Cerebellar nuclear complex (tissue), 1 donor: ENCODE measurements at places on chromosomes 5 and 9.

DNA sequence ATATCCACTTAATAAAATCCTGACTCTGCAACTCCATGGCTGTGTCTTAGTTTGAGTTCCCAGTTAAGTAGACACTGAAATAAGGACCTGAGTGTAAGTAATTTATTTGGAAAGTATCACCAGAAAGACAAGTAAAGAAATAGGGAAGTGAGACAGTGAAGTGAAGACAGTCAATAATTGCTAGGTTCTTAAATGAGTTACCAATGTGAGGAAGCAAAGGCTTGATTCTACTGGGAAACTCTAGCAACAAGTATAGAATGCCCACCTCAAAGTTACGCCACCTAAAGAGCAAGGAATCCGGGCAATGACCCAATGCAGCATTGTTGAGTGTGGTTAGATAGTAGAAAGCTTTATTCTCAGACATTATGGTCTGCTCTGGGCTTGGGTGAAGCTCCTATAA is 383.9 kb downstream of the TLR4 start:
- DNase-seq = no peak

DNA sequence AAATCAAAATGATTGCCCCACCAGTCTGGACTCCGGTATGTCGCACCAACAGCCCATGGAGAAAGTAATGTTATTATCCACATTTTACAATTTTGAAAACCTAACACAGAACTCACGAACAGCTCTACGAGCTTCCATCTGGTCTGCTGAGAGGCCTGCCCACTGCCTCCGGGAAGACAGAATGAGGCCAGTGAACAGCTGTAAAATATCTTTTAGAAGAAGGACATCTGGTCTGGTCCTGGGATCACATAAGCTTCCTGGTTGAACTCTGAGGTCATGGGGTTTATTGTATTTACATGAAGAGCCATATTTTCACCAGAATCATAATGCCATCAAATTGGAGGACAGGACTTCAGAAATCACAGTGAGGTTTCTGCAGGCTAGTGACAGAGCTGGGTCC is 89.0 kb downstream of the FRMD3 start:
- DNase-seq = no peak

GRCh38 chr5:139046551-139046950 is 151.6 kb downstream of the SIL1 start:
- DNase-seq = no peak

GRCh38 chr9:100673249-100673648 is 95.4 kb downstream of the CAVIN4 start:
- no peak for DNase-seq

GRCh38 chr5:174317256-174317894 is 271.9 kb downstream of the NSG2 start:
- DNase-seq = peak; percentile 21

- no peak for DNase-seq
Observed at GRCh38 chr5:51604324-51604723, 221.1 kb downstream of the ISL1 start.

DNA sequence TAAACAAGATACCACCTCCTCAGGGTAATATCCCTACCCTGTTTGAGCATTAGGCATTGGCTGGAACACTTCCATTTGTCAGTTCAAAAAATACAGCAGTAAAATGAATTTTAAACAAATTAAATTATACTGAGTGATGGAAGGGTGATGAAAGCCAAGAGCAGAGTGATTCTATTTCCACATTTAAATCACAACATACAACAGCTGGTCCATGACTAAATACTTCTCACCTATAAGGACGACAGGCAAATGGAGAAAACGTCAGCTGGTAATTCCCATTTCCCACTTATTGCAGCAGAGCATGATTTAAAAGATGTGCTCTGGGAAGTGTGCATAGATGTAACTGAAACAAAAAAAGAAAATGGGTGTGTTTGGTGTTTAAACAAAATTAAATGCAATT is 543.6 kb upstream of the DAB2 start:
- DNase-seq = no peak

DNA sequence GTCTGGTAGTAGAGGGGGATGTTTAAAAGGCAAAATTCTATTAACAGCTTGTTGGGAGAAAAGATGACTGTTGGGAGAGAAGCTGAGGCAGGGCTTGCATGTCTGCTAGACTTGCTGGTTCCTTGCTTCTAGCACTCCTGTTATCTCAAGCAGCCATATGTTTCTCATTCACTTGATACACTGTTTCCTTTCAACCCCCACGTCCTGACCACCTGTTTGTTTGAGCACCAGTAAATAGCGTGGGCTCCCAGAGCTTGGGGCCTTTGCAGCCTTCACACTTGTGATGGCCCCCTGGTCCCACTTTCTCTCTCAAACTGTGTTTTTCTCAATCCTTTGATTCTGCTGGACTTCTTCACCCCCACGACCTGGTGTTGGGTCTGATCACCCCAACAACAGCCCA is 111.7 kb upstream of the TMEM161B start:
- DNase-seq = no peak

DNA sequence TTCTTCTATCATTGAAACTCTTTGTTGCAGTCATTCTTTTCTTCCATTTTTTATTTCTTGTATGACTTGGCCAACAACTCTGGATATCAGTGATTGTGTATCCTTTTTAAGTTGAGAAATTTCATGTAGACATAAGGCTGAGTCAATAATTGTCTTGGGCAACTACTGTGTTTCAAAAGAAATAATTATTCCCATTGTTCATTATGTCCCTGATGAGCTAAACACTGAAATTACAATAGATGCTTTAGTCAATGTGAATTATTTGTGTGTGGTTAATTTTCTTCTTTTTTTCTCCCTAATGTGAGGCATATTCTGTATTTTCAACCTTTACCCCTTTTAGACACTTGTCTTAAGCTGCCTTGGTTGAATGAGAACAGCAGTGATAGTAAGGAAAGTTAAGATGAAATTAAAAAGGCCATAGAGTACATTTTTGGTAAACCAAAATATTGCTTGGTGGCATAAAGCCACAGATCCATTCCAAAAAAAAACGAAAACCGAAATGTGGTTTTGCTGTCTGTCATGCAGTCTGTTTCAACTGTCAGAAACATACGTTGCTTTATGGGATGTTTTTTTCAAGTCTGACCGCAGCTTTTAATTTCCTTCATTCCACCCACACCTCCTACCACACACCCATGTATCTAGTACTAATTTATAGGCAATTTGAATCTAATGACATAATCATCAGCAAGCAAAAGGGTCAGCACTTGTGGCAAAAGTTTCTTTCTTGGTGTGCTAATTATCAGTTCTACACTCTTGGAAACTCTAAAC is 21.1 kb downstream of the TLE4 start:
- DNase-seq = no peak

DNA sequence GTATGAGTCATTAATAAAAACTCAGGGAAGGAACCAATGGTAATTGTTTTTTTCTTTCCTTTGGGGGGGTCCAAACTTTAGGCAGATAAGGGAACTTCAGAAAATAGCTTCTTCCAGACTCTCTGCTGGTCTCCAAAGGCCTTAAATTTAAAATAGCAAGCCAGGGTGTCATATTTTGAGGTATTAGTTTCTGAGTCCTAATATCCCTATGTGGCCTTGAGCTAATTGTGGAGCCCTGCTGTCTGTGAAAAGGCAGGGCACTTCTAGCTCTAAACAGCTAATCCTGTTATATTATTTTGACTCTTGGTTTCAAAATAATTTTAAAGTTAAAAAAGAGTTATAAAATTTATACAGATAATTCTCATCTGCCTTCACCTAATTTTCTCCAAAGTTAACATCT is 195.7 kb upstream of the PPP1R2B start:
- DNase-seq = no peak

GRCh38 chr5:6652025-6652424 is 18.8 kb downstream of the SRD5A1 start:
- DNase-seq = no peak

DNA sequence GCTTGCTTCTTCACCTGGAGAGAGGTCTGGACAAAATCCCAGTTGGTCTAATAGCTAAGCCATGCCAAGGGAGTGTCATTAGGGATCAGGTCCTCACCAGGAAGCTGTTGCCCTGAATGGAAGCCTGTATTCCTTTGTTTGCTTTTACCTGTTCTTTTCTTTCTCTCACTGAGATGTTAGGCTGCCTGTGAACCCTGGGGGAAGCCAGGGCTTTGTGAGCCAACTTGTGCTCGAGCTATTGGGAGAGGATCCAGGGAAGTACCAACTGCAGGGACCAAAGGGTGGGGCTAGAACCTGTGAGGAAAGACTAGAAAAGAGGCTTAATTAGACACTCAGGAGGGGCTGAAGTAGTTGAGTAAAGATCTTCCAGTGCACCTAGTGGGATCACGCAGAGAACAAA is 451.2 kb upstream of the TLE4 start:
- DNase-seq = no peak

- DNase-seq = no peak
Observed at GRCh38 chr9:22037954-22038690, 29.0 kb upstream of the CDKN2B start.
